ENCODE measurements at places on chromosomes 3 and 15.

DNA sequence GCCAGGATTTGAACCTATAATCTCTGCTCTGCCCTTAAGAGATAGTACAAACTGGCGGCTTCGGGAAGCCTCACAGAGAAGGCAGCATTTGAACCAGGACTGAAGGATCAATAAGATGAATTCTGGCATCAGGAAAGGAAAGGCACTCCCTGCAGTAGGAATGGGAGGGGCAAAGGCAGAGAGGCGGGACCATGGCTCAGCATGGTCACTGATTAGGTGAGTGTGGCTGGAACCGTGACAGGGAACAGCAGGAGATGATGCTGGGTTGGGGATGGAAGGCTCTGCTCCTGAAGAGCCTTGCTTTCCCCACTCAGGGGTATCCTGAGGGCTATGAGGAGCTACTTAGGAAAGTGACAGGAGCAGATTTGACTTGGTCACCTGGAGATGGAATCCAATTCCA is 158.5 kb downstream of the FEZF2 start:
- no peak for DNase-seq

DNA sequence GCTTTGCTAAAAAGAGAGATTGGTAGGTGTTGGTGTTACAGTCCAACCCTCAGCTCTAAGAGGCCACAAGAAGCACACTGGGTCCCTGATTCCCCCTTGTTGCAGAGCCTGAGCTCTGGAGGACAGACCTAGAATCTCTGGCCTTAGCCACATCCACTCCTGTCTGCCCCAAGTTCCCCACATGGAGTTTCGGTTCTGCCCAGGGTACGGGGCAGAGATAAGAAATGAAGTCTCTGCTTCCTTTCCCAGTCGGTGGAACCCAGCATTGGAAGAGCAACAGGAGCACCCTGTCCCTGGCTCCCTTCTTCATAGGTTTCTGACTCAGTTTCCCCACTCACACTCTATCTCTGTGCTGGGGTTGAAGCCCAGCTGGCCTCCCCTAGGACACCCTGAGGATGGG is 13.2 kb downstream of the PRR23E start:
- no peak for DNase-seq

GRCh38 chr3:38840987-38841386 is 25.0 kb upstream of the SCN10A start:
- peak; percentile 11 for DNase-seq

- DNase-seq: no peak
Measured at GRCh38 chr15:78689626-78690025, 48.6 kb upstream of the CHRNB4 start.

GRCh38 chr3:39141171-39141995 is 12.0 kb downstream of the CSRNP1 start:
- DNase-seq: no peak

DNA sequence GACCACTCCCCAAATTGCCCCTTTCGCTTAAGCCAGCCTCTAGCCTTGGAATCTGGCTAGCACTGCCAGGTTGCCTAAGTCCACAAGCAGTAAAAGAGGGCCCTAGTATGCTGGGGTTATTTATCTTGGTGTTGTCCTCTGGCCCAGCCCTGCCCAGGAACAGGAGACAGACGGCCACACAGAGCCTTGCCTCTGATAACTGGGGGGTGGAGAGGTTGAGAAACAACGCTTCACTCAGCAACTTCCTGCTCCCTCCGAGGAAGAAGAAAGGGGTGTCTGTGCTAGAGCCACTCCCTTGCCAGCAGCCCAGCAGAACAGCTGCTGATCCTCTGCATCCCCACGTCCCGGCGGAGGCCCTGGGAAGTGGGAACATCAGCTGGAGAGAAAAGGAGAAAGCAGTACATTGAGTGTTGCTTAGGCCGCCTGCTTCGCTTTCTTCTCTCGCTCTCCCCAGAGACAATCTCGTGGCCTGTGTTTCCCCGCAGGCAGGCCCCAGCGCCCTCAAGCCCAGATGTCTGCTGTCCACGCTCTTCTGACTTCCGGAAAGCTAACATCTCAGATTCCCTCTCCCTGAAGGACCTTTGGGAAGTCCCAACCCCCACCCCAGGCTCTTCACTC is 22.6 kb upstream of the C3orf70 start:
- peak; percentile 91 for DNase-seq

DNA sequence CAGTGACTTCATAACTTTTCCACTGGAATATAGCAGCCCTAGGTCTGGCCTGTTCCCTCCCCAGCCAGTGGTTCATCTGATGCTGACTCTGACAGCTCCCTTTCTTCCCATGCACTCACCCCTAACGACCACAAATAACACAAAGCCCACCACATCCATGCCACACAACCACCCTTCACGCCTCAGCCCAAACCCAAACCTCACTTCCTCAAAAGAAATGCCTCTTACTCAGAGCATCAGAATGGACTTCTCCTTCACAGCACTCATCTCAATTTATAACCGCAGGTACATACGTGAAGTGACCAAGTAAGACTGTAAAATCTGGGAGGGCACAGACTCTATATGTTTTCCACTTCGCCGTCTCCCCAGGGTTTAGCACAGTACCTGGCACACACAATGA is 1.1 kb downstream of the RBSN start:
- peak; percentile 85 for DNase-seq

GRCh38 chr3:170780471-170780870 is 89.5 kb downstream of the RPL22L1 start:
- no peak for DNase-seq

DNA sequence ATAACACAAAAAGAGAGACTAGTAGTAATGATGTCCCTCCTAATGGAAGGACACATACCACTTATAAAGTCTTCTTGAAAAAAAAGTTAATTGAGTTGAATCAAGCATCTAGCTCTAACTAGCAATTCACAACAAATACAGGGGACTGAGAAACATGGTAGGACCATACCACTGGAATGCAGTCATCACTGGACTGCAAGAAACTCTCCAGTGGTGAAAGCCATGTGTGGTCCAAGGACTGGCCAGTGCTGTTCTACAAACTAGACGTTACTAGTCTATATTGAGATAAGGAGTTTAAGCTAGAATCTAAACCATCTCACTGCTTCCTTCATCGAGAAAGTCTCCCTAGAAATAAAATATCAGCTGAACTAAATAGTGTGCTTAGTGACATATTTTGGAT is 16.7 kb downstream of the FBN1 start:
- no peak for DNase-seq

DNA sequence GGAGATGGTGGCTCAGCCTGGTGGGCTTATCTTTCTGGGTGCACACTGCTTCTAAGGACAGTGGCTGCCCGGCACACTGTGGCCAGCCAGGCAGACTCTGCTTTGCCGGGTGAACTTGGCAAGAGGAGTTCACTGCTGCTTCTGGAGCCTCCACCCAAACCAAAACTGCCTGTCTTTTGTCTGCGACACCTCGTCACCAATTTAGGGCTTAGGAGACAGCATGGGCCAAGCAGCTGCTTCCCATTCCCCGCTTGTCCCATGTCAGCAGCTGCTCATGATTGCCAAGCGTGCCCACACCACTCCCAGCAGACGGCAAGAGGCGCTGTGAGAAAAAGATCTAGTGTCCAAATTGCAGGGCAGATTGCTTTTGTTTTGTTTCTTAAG is 57.3 kb downstream of the LSM3 start:
- no peak for DNase-seq

DNA sequence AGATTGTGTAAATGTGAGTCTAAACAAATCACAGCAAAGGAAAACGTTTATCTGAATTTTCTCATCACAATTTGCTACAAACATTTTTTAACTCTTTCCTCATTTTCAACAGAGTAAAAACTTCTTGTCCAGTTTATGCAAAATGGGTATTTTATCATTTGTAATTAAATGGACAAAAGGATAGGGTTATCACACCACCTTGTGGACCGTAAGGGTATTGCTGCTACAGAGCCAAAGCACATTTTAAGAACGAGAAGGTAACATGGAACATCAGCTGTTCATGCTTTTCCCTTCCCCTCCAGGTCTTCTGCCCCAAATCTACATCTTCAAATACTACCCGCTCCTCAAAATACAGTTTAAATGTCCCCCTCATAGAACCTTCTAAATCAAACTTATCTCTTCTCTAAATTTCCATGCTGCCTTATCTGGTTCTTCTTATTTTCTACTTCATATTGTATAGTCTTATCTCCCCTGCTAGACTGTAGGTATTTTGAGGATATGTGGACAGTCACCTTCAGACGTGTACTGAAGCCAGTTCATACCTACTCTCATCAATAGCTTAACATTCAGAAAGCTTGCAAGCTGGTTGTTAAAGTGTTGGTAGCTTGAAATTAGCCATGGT is 12.8 kb upstream of the SETMAR start:
- peak; percentile 59 for DNase-seq

GRCh38 chr3:139994891-139995290 is 59.9 kb downstream of the CLSTN2 start:
- DNase-seq: no peak

GRCh38 chr15:48467801-48468200 is 136.6 kb downstream of the DUT start:
- no peak for DNase-seq

DNA sequence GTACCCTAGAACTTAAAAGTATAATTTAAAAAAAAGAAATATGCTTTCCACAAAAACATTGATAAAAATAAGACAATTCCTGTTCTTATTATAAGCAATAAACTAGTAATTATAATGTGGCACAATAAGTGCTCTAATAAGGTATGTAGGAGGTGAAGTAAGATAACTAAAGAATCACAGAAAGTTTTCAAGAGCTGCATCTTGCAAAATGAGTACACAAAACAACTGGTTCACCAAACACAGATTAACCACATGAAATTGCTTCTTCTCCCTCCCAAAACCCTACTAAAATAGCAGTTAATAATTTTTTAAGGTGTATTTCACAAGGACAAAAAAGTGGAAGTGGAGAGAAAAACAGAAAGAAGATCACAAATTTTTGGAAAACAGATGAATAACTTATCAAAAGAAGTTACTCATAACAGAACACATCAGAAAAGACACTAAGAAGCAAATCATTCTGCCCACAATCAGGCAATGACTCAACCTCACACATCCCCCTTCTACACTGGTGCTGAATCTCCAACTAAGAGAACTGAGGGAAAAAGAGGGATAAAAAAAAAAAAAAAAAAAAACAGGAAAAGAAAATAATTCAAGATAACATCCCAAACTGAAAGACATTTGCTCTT is 64.2 kb downstream of the TBC1D5 start:
- no peak for DNase-seq

DNA sequence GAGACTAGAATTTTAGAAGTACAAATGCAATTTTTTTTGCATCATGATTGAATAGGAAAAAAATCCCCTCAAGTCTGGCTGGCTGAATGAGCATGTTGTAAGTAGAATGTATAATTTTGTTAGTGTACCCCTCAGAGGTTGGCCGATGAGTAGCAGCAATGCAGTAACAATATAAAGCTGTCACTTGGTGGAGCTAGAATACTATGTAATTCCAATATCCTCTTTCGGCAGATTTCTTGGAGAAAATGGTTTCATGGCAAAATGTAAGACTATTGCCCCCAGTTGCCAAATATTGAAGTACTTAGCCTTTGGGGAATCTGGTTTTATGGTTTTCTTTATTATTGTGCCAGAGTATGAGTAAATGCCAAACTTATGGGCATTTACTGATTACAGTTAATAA is 39.8 kb upstream of the SGO1 start:
- DNase-seq: peak; percentile 46

DNA sequence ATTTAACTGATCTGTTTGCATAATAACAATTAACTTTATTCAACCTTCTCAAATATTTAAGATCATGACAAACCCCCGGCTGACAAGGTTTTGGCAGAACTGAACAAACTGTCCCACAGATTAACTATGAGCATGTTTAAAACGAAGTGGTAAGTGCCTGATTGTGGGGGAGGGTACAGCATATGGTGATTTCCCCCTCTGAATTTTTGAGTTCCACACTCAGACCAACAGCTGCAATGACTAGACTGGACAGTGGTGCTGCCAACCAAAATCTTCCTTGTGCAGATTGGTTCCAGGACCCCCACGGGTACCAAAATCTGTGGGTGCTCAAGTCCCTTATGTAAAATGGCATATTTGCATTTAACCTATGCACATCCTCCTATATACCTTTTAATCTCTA is 449.5 kb downstream of the SHQ1 start:
- no peak for DNase-seq

DNA sequence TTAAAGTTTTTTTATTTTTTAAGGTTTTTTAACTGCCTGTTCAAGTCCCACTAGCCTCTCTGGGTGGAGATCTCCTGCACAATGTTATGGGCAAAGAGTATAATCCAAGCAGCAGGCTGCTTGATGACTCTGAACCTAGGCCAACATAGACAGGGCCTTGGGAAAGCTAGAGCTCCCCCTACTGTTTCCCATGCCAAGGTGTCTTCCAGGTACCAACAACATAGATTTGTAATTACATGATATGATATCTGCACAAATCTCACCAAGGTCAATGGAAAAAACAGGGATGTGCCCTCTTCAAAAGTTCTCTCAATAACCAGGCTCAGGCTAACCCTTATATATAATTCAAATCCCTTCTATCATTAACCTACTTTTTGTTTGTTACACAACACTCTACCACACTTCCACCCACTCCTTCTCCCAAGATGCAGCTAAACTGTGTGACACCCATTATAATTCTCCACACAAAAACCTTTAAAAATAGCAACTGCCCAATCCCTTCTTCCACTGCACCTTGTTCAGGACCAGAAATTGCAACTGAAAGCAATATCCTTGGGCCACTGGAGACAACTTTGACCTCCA is 43.8 kb downstream of the RBM15B start:
- peak; percentile 71 for DNase-seq

GRCh38 chr3:50639055-50639494 is 22.1 kb downstream of the MAPKAPK3 start:
- no peak for DNase-seq

DNA sequence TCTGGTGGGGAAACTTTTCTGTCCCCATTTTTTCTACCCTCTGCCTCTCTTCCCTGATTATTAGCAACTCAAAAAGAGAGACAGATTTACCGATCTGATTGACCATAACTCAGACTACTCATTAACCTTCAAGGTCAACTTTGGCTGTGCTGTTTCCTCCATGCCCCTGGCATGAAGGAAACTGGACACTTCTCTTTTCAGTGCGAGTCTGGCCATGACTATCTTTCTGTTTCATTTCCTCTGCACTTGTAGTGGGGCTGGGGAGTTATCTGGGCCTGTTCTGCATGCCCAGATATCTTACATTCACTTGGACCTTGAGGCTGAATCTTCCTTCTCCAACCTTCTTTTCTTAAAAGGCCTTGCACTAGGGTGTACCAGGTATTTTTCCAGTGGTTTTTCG is 76.9 kb upstream of the SLCO2A1 start:
- no peak for DNase-seq

GRCh38 chr3:157061265-157061664 is 98.7 kb downstream of the CCNL1 start:
- DNase-seq: no peak

DNA sequence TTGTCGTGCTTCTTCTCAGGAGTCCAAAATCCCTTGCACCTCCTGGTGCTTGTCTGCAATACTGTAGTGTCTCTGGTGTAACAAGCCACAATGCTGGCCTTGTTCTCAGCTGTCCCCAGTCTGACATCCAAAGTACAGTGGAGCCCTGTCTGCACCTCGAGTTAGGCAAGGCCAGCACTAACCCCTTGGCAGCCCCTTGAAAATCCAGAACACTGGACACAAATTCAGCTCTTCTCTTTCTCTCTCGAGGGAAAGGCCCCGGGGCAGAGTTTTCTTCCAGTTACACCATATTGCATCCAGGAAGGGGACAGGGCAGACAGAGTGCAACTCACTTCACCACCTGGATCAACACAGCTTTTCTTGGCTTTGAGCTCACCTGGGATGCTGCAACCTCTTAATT is 91.3 kb upstream of the ATP10A start:
- no peak for DNase-seq

Measured in NB4 (cell line).